CD4-positive, alpha-beta T cell treated with Interleukin-15 for 1 hour (primary cell): ENCODE measurements at places on chromosomes 4 and X.

- DNase-seq, result no peak
Measured at GRCh38 chr4:177222781-177223180, 86.9 kb upstream of the NEIL3 start.

GRCh38 chr4:138669479-138670315 is 345.9 kb upstream of the NOCT start:
- no peak for DNase-seq

DNA sequence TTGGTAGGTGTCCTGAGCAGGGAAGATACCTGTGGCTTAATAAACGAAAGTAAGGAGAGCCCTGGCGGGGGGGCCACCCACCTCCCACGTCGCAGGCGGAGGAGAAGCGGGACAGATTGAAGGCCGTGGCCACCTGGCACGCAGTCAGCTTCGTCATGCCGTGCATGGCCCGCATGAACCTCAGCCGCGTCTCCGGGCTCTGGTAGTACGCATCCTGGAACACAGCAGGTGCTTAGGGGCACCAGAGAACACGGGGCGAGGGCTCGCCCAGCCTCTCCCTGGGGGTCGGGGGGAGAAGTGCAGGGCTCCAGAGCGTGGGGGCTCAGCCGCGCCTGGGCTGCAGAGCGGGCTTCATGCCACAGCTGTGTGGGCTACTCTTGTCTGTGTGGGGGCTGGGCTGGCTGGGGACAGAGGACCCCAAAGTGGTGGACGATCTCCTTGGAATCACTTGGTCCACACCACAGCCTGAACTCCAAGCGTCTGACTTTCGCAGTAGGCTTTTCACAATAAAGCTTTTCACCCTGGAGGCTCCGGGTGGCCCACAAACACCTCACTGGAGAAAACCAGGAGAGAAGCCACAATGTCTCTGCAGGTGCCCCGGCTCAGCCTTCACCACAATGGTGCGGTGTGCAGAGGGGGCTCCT is 27.1 kb upstream of the SLC25A6 start:
- DNase-seq, result no peak

- DNase-seq, result no peak
Measured at GRCh38 chr4:112266823-112267222, 18.9 kb downstream of the TIFA start.

DNA sequence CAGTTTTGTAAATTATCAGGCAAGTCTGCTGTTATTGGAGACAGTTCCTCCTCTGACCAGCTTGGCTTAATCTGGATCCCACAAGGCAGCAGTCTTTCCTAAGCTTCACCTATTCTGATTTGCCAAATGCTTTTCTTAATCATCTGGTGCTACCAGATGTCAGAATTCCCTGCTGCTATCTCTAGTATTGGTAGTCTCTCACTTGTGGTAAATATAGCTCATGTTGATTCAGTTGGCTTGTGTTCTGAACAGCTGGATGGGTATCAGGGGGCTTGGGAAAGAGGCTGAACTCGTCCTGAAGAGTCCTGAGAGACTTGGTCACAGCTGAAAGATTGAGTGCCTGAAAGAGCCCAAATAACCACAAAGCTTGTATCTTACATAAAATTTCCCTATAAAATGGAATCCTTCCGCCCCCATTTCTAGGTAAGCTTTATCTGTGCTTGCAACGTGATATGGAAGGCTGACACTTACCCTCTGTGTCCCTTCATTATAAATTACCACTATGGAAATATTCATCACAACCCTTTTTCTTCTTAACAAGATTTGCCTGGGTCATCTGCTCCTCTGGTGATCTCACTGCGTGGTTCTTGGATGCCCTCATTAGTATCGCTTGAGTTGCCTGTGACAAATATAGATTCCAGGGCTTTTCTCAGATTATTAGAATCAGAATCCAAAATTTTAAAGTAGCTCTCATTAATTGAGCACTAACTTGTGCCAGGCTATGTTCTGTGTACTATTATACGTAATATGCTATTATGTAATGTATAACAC is 104.1 kb upstream of the GPRIN3 start:
- DNase-seq, result no peak

- DNase-seq, result no peak
Measured at GRCh38 chr4:14303856-14304255, 676.3 kb upstream of the BOD1L1 start.

GRCh38 chr4:164571593-164572390 is 182.1 kb upstream of the SMIM31 start:
- DNase-seq, result no peak

GRCh38 chr4:126851391-126851790 is 781.4 kb upstream of the INTU start:
- no peak for DNase-seq

- DNase-seq, result no peak
Measured at GRCh38 chr4:110275871-110276270, 77.5 kb upstream of the ELOVL6 start.

- DNase-seq, result no peak
Measured at GRCh38 chr4:185524888-185525863, 10.1 kb downstream of the PDLIM3 start.

- DNase-seq, result no peak
Measured at GRCh38 chr4:7790999-7791398, 148.7 kb downstream of the AFAP1 start.

DNA sequence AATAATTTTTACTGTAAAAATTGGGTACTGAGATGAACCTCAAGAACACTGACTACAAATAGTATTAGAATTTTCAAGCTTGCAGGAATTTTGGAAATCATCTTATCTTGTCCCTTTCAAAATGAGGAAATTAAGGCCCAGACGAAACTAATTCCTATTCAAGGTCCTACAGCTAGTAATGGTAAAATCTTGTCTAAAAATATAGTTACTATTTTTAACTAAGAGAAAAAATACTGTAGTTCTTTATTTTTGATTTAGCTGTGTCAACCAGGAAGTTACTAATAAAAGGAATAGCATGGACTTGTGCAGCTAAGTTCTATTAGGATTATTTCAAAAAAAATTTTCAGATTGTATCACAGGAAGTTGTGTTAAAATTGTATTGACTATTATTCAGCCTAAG is 12.7 kb downstream of the PRIMPOL start:
- no peak for DNase-seq

GRCh38 chr4:122555216-122555615 is 65.7 kb downstream of the IL21 start:
- no peak for DNase-seq

- no peak for DNase-seq
Measured at GRCh38 chr4:5892323-5893003, 423 bp downstream of the CRMP1 start.

GRCh38 chrX:35122756-35123155 is 180.2 kb downstream of the FAM47B start:
- no peak for DNase-seq

DNA sequence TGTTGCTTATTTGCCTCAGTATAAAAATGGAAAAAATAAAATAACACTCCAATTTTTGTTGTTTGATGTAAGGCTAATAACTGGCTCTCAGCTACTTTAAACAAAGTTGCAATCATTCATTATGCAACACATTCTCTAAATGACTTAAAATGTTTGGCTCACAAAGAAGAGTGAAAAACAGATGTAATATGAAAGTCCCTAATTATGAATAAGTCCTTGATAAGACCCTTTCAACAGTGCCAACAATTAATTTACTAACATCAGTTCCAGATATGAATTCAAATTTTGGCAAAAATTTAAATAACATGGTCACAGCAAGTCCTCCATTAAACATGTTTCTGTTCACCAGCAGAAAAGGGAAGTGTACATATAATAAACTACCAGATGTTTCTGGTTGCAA is 69.8 kb downstream of the PAPSS1 start:
- DNase-seq, result no peak

- DNase-seq, result no peak
Measured at GRCh38 chr4:107689912-107690587, 30.0 kb downstream of the PAPSS1 start.

- no peak for DNase-seq
Measured at GRCh38 chr4:158807691-158808090, 38.9 kb downstream of the FNIP2 start.

DNA sequence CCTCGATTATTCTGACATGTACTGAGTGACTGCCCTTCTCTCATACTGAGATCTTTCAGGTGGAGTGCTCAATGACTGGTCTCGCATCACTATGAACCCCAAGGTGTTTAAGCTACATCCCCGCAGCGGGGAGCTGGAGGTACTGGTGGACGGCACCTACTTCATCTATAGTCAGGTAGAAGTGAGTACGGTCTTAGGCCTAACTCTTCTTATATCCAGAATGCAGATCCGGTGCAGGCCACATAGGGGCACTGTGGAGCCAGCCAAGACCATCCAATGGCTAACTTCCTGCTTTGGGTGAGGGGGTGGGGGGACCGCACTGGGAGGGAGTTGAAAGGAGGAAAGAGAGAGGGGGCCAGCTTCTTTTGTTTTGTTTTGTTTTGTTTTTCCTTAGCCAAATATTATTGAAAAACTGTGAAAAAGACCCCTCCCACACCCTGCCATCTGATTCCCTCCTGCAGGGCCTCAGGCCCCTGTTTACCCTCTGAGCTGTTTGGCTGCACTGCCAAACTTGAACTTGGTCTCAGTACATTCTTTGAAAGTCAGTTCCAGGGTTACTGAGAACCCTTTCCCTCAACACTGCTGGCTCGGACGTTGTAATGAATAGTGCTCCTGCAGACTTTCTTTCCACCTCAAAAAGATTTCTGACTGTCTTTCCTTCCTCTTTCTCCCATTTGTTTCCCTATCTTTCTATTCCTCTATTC is 16.2 kb downstream of the AWAT2 start:
- no peak for DNase-seq

- DNase-seq, result no peak
Measured at GRCh38 chrX:151676196-151676595, 19.1 kb upstream of the PRRG3 start.

DNA sequence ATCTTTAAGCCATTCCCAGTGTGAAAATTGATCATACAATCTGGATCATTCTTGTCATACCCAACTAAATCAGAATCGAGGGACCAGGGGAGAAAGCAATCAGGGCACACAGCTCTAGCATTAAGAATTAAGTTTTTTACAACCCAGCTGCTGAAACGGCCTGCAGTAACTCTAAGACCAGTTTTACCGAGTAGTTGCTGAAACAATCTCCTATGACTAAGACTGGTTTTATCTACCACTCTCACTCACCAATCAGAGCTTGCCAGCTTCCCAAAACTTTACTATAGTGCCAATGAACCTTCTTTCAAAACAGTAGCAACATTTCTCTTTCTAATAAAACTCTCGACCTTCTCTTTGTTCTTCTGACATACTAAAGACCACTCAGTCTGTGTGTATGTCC is 2.8 kb upstream of the SAP30 start:
- DNase-seq, result no peak

DNA sequence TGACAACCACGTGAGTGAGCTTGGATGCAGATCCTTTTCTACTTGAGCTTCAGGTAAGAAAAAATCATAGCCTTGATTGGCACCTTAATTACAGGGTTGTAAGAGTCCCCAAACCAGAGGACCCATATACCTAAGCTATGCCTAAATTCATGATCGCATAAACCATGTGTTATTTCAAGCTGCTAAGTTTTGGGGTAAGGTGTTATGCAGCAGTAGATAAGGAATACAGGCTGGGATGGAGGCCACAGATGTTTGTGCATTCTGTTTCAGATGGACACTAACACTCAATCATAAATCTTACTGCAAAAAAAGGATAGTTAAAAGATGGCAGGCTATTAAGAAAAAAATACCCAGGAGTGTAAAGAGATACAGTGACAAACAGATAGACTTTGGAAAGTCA is 112.3 kb downstream of the ASB9 start:
- DNase-seq, result no peak

- DNase-seq, result no peak
Measured at GRCh38 chr4:188221090-188221489, 81.8 kb downstream of the TRIML1 start.

GRCh38 chrX:7254144-7254543 is 106.2 kb upstream of the PUDP start:
- DNase-seq, result no peak

- DNase-seq, result no peak
Measured at GRCh38 chrX:135985973-135986310, 707 bp downstream of the SLC9A6 start.

DNA sequence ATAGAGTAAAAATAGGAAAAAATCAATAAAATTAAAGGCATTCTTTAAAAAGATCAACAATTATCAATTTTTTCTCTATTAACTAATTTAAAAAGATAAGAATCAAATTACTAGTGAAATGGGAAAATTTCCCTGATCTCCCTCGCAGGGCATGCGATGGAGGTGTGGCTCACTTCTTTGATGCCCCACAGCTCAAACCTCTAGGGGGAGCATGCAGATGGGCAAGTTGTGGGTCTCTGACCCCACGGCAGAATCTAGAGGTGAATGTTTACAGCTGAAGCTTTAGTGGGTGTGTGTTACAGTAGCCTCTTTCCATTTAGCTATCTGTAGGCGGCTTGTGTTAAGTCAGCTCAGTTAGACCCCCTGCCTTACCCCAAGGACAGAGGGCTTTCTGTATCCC is 1348.8 kb downstream of the PCDH18 start:
- DNase-seq, result no peak

DNA sequence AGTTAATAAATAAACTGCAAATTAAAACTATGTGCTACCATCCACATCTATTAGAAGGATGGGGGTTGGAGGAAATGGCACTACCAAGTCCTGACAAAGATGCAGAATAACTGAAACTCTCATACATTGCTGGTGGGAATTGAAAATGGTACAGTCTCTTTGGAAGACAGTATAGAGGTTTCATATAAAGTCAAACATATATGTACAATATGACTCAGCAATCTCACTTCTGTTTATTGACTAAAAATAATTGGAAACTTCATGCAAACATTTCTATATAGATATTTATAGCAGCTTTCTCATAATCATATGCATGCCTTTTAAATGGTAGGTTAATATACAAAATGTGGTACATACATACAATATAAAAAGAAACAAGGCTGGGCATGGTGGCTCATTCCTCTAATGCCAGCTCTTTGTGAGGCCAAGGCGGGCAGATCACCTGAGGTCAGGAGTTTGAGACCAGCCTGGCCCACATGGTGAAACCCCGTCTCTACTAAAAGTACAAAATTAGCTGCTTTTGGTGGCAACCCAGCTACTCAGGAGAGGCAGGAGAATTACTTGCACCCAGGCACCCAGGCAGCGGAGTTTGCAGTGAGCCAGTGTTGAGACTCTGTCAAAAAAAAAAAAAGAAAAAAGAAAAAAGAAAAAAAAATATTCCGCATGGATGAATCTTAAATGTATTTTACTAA is 225.0 kb upstream of the CXXC4 start:
- DNase-seq, result no peak

- no peak for DNase-seq
Measured at GRCh38 chr4:48546336-48546735, 56.3 kb downstream of the ZAR1 start.

DNA sequence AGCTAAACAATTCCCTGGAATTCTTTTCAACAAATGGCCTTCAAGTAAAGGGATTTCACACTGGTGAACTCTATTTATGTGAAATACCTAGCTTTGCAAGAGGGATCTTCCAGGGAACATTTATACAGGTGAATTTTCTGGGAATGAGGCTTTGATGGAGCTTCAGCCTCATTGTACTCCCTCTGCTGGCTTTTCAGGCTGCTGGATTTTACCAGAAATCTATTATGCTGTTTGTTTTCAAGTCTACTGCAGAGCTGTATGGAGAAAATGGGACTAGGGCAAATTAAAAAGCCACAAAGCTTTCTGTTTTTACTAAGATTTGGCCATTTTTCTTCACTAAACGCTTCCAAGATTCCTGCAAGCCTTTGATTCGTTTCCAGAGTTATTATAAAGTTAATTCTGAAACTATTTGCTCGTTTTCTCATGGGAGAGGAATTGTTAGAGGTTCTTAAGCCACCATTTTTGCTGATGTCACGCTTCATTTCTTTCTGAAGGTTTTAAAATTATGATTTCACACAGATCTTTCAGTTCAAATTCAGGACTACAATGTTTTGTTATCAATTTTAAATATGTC is 31.6 kb downstream of the KDM6A start:
- no peak for DNase-seq

- no peak for DNase-seq
Measured at GRCh38 chr4:144580430-144580829, 65.5 kb upstream of the HHIP start.
